ENCODE measurements at places on chromosomes 4 and X.

- no peak for DNase-seq
These were observed 1504.8 kb downstream of the C4orf33 start for GRCh38 chr4:130600706-130601105.

GRCh38 chrX:42462917-42463316 is 315.0 kb downstream of the PPP1R2C start:
- DNase-seq: no peak

DNA sequence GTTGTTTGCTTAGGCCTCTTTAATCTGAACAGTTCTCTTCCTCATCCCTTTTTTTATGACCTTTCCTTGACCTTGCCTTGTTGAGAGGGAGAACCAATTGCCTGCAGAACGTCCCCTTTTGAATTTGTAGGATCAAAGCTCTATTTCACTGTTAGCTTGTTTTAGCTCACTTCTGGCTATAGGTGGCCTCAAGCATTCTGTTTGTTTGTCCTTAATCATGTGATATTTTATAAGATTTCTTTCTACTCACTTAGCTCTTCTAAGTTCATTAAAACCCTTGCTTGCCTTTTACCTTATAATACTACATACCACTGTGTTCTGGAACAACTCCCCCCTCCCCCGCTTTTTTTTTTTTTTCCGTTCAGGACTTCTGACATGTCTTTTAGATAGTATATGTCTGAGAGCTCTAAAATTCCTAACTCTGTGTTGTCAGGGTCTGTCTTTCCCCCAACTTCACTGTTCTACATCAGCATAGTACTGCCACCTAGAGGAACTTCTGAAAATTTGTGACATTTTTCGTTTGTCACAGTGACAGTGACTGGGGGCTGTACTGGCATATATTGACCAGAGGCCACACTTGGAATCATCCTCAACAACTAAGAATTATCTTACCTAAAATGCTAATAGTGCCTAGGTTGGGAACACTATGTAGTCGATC is 128.5 kb downstream of the LARP7 start:
- no peak for DNase-seq

- no peak for DNase-seq
These were observed 81.9 kb downstream of the ATP10D start for GRCh38 chr4:47566969-47567368.

GRCh38 chrX:123993904-123994635 is 32.6 kb downstream of the STAG2 start:
- DNase-seq: no peak

DNA sequence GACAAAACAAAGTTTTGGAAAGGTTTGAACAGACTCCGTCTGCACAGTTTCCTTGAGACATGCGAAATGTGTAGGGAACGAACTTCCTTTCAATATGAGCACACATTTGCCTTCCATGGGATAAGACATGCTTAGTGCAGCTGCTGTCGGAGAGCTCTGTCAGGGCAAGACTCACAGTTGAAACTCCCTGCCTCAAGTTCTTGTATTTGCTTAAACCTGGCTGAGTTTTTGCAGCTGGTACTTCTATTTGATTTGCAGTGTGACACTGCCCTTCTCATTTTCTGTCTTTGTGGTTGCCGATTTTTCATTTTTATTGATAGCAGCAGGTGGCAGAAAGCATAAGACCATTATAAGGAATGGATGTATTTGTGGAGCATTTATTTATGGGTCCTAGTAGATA is 18.2 kb upstream of the RHOH start:
- no peak for DNase-seq

DNA sequence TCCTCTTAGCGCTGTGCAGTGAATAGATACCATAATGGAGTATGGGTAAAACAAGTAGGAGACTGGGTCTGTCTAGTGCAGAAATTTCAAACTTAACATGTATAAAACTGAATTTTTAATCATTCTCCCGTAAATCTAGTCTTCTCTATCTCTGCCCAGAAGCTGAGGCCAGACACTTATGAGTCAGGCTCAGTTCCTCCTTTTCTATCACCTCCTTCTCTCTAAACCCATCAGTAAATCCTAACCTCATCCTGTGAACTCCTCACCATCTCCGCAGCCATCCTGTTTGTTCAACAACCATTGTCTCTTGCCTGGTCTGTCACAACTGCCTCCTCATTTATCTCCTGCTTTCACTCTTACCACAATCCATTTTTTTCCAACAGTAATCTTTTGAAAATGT is 19.8 kb upstream of the SGMS2 start:
- no peak for DNase-seq

GRCh38 chrX:69014200-69014599 is 151.1 kb downstream of the PJA1 start:
- DNase-seq: no peak

DNA sequence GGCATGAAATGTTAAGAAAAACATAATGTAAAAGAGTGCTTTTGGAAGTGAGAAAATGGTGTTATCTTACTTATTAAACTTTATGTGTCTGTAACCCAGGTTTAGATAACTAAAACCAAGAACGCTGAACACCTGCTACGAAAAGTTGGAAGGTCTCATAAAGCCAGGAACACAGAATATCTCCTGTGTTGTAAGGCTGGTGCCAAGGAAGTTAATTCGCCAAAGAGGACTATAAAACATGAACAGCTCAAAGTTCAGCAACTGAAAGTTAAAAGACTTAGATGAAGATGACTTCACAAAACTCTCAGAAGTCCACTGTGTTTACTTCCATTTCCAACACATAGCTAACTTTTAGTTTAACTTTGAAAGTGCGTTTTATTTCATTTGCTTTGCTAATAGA is 54.3 kb downstream of the GPRIN3 start:
- DNase-seq: no peak

GRCh38 chr4:173076903-173077634 is 91.5 kb upstream of the GALNT7 start:
- no peak for DNase-seq

DNA sequence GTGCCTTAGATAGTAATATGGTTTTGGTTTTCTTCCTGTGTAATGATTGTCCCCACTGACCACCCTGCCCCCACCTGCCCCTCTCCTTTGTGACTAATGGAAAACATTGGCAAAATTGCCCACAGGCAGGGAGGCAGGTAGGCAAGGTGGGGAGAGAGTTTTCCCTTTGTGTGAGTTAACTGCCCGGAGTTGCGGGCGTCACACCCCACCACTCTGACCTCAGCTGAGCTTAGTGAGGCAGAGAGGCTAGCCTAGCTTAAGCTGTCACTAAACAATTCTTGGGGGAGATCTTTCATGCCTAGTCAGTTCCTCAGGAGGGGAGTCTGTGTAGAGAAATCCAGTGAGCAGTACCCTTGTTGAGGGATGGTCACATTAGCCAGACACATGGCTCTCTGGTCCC is 245.3 kb downstream of the BCOR start:
- no peak for DNase-seq

DNA sequence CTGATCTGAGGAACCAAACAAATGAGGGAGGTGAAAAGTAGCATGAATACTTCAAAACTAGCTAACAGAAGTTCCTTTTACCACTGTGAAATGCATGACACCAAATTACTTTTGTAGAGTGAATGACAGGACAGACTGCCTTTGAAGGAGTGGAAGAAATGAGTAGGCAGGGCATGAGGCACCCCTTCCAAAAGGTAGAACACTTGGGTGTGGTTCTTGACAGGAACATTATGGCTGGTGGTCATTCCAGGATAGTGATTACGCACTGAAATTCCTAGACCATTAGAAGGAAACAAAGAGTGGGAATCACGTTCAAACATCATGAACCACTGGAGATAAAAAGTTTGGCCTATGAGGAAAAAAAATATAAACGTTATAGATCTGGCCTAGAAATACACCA is 4.9 kb downstream of the HUWE1 start:
- no peak for DNase-seq

DNA sequence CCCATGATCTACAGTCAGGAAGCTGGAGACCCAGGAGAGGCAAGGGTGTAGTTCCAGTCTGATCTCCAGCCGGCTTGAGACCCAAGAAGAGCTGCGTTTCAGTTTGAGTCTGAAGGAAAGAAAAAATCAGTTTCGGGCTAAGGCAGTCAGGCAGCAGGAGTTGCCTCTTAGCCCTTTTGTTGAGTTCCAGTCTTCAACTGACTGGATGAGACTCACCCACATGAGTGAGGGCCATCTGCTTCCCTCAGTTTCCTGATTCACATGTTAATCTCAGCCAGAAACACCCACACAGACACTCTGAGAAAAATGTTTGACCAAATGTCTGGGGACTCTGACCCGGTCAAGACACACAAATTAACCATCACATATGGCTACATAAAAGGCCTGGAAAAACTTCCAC is 73.6 kb upstream of the ELOVL6 start:
- no peak for DNase-seq

DNA sequence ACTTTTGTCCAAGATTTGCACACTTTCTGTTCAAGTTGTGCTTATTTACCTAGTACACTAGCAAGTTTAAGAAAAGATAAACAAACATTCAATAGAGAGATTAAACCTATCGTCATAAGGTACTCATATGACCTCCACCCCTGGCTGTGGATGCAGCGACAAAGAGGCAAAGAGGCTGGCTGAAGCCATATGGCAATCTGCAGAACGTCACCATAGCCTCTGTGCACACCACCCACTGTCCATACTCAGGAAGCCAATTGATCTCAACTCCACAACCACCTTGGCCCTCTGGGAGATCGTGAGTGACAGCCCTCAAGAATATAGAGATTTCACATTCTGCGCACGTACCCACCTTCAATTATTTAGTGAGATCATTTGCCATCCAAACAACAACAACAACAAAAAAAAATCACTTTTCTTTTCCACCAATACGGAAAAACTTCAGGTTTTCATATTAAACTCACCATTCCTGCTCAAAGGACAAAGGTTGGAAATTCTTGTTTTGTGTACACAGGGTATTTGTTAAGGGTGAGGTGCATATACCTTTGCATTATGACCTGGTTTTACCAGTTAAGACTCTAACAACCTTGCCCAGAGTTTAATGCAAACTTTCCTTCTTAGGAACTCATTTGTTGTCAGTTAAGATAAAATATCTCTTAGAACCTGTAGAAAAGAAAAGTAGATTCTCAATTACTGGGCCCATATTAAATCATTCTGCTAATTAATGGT is 243.0 kb upstream of the FSTL5 start:
- DNase-seq: no peak

DNA sequence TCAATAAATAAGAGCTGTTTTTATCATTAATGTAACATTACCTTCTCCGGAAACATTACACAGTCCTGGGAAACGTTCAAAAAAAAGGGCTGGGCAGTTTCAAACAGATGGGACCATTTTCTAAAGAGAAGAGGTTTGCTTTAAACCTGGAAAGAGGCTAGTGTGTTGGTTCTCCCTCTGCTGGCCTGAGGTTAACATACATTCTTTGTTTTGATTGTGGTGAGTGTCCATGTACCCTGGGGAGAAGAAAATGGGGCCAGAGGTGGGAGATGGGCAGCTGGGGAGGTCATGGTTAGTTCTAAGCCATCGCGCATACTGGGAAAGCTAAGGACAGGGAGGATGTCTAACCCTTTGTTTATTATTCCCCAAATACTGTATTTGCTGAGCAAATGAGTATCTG is 194.7 kb downstream of the CPEB2 start:
- no peak for DNase-seq

GRCh38 chr4:70688795-70689231 is 481 bp downstream of the UTP3 start:
- no peak for DNase-seq

DNA sequence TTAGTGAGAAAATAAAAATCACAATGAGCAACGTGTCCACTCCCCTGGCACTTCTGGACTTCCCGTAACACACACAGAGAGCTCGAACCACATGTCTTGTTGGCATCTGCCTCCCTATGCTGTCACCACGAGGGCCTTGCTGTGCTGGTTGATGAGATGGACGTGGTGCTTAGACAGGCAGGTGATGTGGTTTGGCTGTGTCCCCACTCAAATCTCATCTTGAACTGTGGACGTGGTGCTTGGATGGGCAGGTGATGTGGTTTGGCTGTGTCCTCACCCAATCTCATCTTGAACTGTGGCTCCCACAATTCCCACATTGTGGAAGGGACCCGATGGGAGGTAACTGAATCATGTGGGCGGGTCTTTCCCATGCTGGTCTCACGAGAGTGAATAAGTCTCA is 40.0 kb downstream of the FGFRL1 start:
- no peak for DNase-seq

GRCh38 chr4:98385831-98386230 is 124.6 kb downstream of the RAP1GDS1 start:
- DNase-seq: no peak

DNA sequence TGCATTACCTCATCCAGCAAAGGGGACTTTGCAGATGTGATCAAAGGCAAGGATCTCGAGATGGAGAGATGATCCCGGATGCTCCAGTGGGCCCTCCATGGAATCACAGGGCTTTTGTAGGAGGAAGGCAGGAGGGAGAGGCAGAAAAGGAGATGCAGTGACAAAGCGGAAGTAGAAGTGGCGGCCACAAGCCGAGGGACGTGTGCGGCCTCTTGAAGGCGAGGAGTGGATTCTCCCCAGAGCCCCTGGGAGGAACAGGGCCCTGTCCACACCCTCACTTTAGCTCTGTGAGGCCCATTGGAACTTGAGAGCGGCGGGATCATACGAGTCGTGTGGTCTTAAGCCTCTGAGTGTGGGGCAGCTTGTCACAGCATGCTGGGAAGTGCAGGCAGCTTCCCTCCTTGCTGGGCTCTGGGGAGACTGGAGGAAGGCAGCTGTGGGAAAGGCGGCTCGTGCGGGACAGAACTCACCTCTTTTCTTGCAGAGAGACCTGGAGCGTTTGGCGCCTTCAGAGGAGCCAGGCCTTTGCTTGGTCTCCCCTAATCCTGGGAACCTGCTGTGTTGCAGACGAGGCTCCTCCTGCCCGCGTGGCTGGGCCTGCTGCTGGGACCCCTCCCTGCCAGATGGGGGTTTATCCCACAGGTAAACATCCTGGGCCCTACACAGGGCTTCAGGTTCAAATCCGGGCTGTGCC is 10.2 kb downstream of the SH3TC1 start:
- DNase-seq: no peak

- DNase-seq: no peak
These were observed 21.1 kb downstream of the TEC start for GRCh38 chr4:48248559-48248953.

GRCh38 chr4:150131581-150132228 is 53.5 kb downstream of the DCLK2 start:
- no peak for DNase-seq

GRCh38 chr4:102988429-102989020 is 31.0 kb downstream of the SLC9B1 start:
- no peak for DNase-seq

DNA sequence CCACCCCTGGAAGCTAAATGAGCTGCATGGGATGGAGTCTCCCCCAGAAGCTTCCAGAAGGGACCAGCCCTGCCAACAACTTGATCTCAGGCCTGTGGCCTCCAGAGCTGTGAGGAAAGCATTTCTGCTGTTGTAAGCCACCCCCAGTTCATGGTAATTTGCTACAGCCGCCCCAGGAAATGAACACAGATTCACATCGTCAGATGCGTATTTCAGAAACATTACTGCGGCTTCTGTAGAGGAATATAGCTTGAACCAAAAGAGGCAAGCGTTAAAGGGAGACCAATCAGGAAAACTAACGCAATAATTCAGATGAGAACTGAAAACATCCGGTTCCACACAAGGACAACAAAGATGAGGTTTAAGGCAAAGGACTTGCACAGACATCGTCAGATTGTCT is 128.4 kb upstream of the TBL1X start:
- no peak for DNase-seq

GRCh38 chr4:110088670-110089069 is 109.7 kb downstream of the ELOVL6 start:
- peak; percentile 3 for DNase-seq

- DNase-seq: no peak
These were observed 94.9 kb downstream of the ARHGAP24 start for GRCh38 chr4:85569730-85570299.
